T-helper 22 cell (primary cell): ENCODE measurements at places on chromosomes 5 and 9.

- DNase-seq = no peak
Observed at GRCh38 chr5:133707629-133708028, 95.3 kb upstream of the FSTL4 start.

- DNase-seq = no peak
Observed at GRCh38 chr9:18604767-18605730, 131.1 kb downstream of the ADAMTSL1 start.

GRCh38 chr5:101679816-101680215 is 616.3 kb downstream of the SLCO4C1 start:
- DNase-seq = no peak

GRCh38 chr5:80094236-80094738 is 59.1 kb downstream of the THBS4 start:
- no peak for DNase-seq

DNA sequence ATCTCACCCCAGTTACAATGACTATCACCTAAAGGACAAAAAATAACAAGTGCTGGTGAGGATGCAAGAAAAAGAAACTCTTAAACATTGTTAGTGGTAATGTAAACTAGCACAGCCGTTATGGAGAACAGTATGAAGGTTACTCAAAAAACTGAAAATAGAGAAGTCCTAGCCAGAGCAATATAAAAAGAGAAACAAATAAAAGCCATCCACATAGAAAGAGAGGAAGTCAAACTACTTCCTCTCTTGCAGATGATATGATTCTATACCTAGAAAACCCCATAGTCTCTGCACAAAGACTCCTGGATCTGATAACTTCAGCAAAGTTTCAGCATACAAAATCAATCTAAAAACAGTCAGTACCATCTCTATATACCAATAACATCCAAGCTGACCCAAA is 221.5 kb upstream of the FAM174A start:
- DNase-seq = no peak

DNA sequence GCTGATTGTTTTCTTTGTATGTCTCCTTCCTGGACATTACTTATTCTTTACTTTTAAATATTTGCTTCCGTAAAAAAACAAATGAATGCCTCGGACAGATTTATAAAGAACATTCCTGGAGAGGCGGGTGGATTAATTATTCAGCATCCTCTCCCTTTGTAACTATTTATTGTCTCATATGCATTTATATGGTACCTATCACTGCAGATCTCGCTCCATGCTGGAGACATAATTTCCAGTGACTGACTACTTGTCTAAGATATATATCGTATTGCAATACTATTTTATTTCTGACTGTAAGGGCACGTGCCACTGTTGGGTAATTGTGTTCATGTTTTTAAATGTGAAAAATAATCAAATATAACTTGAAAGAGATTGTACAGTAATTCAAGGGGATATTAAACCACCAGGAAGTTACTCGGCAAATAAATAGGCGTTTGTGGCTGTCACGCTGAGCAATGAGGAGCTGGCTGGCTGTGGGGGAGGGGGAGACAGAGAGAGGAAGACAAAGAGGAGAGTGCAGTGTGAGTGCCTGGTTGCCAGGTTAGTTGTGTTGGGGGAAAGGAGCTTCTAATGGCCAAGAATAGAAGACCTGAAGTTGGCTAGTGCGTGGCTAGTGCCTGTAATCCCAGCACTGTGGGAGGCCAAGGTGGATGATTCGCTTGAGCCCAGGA is 131.8 kb upstream of the GABRP start:
- no peak for DNase-seq

GRCh38 chr9:26706223-26706622 is 186.4 kb downstream of the CAAP1 start:
- no peak for DNase-seq

GRCh38 chr9:122265149-122265915 is 650 bp downstream of the MRRF start:
- DNase-seq = peak; percentile 2

DNA sequence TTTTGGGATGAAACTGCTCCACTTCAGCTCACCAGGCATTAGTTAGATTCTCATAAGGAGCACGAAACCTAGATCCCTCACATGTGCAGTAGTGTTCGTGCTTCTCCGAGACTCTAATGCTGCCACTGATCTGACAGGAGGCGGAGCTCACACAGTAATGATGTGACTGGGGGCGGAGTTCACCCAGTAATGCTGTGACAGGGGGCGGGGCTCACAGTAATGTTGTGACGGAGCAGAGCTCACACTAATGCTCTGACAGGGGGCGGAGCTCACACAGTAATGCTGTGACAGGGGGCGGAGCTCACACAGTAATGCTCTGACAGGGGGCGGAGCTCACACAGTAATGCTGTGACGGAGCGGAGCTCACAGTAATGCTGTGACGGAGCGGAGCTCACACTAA is 27.1 kb upstream of the LRRC14B start:
- DNase-seq = no peak

GRCh38 chr5:72020161-72020983 is 86.9 kb upstream of the MAP1B start:
- no peak for DNase-seq

GRCh38 chr9:70262948-70263347 is 4.2 kb downstream of the SMC5 start:
- DNase-seq = no peak

DNA sequence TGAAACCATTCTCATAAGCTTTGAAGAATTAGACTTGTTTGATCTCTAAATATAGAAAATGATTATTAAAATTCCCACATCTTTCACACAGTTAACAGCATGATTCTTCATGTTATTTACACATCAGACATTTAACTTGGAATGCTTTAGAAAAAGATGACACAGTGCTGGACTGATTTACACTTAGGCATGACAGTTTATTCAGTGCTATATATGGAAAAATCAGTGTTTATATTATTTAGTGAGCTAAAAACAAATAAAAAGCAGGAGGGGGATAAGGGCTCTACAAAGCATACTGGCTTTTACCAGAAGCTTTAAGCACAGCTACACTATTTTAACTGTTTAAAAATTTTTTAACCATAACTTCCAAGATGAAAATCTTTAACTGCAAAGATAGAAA is 30.0 kb downstream of the CDC37L1 start:
- DNase-seq = no peak

- no peak for DNase-seq
Observed at GRCh38 chr5:79850316-79850822, 140.7 kb downstream of the MTX3 start.

GRCh38 chr5:153361735-153362409 is 128.6 kb upstream of the GRIA1 start:
- DNase-seq = no peak

DNA sequence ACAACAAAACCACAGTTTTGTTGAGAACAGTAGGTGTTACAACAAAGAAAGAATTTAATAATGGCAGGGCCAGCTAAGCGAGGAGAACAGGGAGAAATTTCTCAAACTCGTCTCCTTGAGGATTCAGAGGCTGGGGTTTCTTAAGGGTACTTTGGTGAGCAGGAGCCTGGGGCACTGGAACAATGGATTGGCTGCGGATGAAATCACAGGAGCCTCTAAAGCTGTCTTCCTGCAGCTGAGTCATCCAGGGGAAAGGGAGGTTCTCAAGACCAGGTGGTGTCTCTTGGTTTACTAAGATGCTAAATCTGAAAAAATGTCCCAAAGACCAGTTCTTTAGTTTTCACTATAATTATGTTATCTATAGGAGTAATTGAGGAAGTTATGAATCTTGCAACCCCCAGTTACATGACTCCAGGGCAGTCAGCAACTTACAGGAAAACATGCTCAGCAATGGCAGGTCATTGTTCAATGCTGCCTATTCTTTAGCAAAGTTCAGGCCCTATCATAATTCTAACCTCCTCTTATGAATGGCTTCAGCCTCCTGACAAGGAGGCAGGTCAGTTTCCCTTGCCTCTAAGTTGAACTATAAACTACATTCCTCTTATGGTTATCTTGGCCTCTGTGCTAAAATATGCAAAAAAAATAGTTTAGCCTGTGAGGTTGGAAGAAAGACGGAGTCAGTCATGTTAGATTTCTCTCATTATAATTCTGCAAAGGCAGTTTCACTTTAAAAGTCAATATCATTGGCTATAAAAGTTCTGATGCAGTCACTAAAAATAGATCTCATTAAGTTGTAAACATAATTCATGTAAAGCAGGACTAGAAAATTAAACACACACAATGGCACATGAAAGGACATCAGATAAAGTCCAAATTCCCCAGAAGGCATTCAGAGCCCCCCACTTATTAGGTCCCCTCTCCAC is 63.3 kb upstream of the CKS2 start:
- no peak for DNase-seq

GRCh38 chr9:131406563-131407436 is 12.9 kb downstream of the PRRC2B start:
- no peak for DNase-seq

DNA sequence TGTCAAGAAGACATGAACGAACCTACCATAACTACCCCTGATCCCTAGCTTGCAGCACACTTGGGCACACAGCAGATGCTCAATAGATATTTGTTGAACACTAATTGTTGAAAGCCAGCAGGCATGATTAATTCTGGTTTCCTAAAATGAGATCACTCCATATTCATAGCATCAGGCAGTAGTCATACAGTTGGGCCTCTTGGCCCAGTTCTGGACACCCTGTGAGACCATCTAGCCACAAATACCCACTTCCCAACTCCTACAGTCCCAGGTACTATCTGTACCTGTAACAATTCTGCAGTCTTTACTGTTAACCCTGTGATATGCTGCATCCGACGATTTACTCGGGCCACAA is 24.2 kb downstream of the P4HA2 start:
- no peak for DNase-seq

DNA sequence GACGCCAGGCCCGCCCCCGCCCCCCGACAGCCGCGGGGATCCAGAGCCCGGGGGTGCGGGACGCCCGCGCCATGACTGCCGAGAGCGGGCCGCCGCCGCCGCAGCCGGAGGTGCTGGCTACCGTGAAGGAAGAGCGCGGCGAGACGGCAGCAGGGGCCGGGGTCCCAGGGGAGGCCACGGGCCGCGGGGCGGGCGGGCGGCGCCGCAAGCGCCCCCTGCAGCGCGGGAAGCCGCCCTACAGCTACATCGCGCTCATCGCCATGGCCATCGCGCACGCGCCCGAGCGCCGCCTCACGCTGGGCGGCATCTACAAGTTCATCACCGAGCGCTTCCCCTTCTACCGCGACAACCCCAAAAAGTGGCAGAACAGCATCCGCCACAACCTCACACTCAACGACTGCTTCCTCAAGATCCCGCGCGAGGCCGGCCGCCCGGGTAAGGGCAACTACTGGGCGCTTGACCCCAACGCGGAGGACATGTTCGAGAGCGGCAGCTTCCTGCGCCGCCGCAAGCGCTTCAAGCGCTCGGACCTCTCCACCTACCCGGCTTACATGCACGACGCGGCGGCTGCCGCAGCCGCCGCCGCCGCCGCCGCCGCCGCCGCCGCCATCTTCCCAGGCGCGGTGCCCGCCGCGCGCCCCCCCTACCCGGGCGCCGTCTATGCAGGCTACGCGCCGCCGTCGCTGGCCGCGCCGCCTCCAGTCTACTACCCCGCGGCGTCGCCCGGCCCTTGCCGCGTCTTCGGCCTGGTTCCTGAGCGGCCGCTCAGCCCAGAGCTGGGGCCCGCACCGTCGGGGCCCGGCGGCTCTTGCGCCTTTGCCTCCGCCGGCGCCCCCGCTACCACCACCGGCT is 1.0 kb downstream of the FOXE1 start:
- DNase-seq = peak; percentile 21

GRCh38 chr5:81163651-81164050 is 69.5 kb upstream of the CKMT2 start:
- DNase-seq = no peak

DNA sequence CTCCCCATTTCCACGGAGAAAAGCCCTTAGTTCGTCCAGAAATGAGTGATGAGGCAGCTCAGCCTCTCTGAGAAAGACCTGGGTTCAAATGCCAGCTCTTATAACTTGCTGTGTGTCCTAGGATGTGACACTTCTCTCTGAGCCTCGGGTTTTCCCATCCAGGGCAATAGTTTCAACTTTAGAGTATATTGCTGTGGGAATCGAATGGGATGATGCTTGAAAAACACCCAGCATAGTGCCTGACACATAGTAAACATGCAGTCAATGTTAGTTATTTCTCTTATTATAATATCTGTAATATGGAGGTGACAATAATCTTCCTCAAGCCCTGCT is 430 bp upstream of the MAPKAP1 start:
- DNase-seq = no peak

GRCh38 chr5:78958672-78959445 is 26.3 kb downstream of the ARSB start:
- DNase-seq = no peak

DNA sequence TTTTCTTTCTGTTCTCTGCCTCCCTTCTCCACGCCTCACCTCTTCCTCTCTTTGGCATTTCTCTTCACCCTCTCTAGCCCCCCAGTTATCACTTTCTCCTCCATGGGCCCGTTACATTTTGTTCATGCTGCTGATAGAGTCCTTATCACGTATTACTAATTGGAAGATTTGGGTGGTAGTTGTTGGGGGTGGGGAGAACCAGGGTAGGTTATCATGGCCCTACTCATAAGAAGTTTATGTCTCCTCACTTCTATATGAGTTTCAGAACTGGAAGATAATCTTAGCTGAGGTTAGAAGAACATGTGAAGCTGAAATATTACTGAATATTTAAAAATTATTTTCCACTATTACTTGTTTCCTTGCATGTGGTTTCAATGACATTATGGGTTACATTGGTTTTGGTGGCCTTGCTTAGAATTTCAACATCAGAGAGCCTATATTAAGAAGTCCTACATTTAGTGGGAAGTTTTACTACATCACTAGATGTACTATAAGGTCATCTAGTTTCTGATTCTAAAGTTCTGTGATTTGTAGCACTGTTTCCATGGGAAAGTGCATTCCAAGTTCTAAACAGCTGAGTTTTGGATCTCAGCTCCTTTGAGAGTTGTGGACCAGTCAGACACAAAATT is 36.8 kb downstream of the PIP5K1B start:
- no peak for DNase-seq

DNA sequence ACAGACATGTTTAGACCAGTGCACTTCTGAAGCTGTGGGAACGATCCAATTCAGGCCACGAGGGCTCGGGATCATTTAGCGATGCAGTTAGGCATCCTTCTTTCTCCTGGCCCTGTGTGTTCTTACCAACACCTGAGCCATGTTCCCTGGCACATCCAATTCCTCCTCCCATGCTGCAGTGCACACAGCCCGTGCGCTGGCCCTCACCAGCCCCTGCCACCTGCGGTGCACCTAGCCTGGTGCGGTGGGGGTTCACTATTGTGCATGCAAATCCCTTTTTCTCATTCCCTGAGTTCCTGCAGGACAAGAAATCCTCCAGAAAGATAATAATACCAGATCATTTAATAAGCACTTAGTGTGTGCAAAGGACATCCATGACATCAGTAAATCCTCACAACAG is 53.5 kb downstream of the NEURL1B start:
- DNase-seq = no peak

- DNase-seq = no peak
Observed at GRCh38 chr9:95776176-95776575, 99.3 kb upstream of the ERCC6L2 start.

- no peak for DNase-seq
Observed at GRCh38 chr5:135019314-135019713, 14.7 kb downstream of the PITX1 start.

DNA sequence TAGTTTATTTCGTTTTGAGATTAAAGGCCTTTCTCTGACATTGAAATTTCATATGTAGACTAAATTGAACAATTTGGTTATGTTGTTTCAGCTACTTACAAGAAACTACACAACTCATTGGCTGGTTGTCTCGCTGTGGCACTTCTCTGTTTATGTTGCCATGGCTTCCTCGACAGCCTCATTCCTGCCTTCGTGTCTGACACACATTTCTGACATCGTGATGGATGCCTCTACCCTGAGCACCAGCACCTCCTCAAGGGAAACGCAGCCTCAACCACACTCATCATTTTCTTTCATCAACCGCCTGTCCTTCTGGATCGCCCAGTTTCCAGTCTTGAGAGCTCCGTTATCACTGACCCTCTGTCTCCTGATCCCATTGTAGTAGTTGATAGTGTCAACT is 562.8 kb downstream of the PDE4D start:
- DNase-seq = no peak
